ENCODE measurements at places on chromosomes 11 and 22. TPM values are rescaled to one million over a fixed set of nuclear protein-coding genes. Genes with fewer than 3 reads are reported as not detected.

SLC25A17 gene
- 26.5 TPM for total RNA-seq

AQP11 gene
- total RNA-seq: 0.72 TPM

GRM5 gene
- not detected for total RNA-seq

KIRREL3 gene
- 0.09 TPM for total RNA-seq

MS4A3 gene
- total RNA-seq: not detected

DDIAS gene
- total RNA-seq: 18.6 TPM

TNNI2 gene
- total RNA-seq: not detected

P4HA3 gene
- not detected for total RNA-seq

TCN2 gene
- 42.2 TPM for total RNA-seq

GRAP2 gene
- total RNA-seq: not detected

SH3BP1 gene
- total RNA-seq: 35.1 TPM

ABCC8 gene
- total RNA-seq: 3.2 TPM

LIF gene
- total RNA-seq: 4.3 TPM

C22orf31 gene
- total RNA-seq: not detected

KLHDC7B gene
- total RNA-seq: not detected

NOX4 gene
- total RNA-seq: 3.0 TPM

FIBIN gene
- total RNA-seq: not detected

FOXR1 gene
- total RNA-seq: not detected

MS4A7 gene
- total RNA-seq: not detected

TBX1 gene
- total RNA-seq: 2.5 TPM

OR6A2 gene
- total RNA-seq: 0.33 TPM

ELF5 gene
- total RNA-seq: not detected

CYTH4 gene
- total RNA-seq: not detected

TRPC6 gene
- total RNA-seq: 12.5 TPM

MGAT3 gene
- total RNA-seq: 5.0 TPM

FREY1 gene
- 2.1 TPM for total RNA-seq

APOBEC3H gene
- 0.48 TPM for total RNA-seq

FBLN1 gene
- total RNA-seq: 137 TPM

KLHL35 gene
- 0.72 TPM for total RNA-seq

NFAM1 gene
- total RNA-seq: 0.68 TPM

EHBP1L1 gene
- 13.8 TPM for total RNA-seq

RAB38 gene
- total RNA-seq: 18.7 TPM

TRIM6 gene
- total RNA-seq: 14.1 TPM

ART5 gene
- total RNA-seq: 7.5 TPM

B4GAT1 gene
- total RNA-seq: 26.3 TPM

PITPNM1 gene
- 50.1 TPM for total RNA-seq

ATXN10 gene
- 214 TPM for total RNA-seq

OR56A1 gene
- 0.07 TPM for total RNA-seq

KDM4E gene
- total RNA-seq: not detected

HTR3A gene
- total RNA-seq: 4.1 TPM

POTEH gene
- total RNA-seq: not detected

NLRP14 gene
- total RNA-seq: not detected

TRIM51G gene
- total RNA-seq: not detected

TUB gene
- total RNA-seq: 14.9 TPM

KLHL22 gene
- total RNA-seq: 12.7 TPM

CDC45 gene
- 32.7 TPM for total RNA-seq

MPZL2 gene
- 0.55 TPM for total RNA-seq

OR5B21 gene
- total RNA-seq: not detected

SYNGR1 gene
- 13.2 TPM for total RNA-seq

TBX10 gene
- not detected for total RNA-seq

BACE1 gene
- 10.2 TPM for total RNA-seq

SLC17A6 gene
- total RNA-seq: not detected
